ENCODE measurements at places on chromosomes 16 and 17.

- no peak for DNase-seq
Measured at GRCh38 chr17:42092939-42093338, 5.3 kb downstream of the ZNF385C start.

GRCh38 chr17:61495161-61495857 lies 43.1 kb downstream of the TBX4 start:
- DNase-seq, result no peak

GRCh38 chr16:2082171-2082982 lies 34.6 kb downstream of the TSC2 start:
- DNase-seq, result no peak

- no peak for DNase-seq
Measured at GRCh38 chr16:66001432-66001831, 365.1 kb upstream of the CDH5 start.

Data from GM20000 (cell line).